GM23248 (cell line): ENCODE measurements at places on chromosomes 13 and 19. TPM values are rescaled to one million over a fixed set of nuclear protein-coding genes. Genes with fewer than 3 reads are reported as not detected.

- H3K27ac ChIP-seq, result no peak overlapping the region
- H3K4me3 ChIP-seq, result no peak overlapping the region
These were observed 62.3 kb downstream of the EFNB2 start for GRCh38 chr13:106473154-106473553.

DNA sequence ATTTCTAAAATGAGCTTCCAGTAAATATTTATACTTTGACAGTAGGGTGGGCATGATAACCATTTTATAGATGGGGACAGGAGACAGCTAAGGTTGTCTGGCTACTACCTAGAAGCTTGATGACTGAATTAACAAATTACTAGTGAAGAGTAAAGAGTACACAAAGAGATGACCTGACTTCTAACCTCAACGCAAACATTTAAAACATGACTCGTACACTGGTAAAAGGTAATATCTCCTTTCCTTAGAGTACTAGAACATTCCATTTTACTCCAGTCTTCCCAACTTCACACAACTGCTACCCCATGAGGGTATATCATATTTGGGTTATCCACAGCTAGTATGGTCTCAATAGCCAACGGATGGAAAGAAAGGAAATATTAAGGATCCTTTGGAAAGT lies 258.9 kb downstream of the FOXO1 start:
- no peak overlapping the region for H3K27ac ChIP-seq
- H3K27me3 ChIP-seq, result no peaks in the 10 kb centered on the region
- DNase-seq, result no peak
- H3K4me3 ChIP-seq, result no peak overlapping the region
- no peaks in the 10 kb centered on the region for H3K36me3 ChIP-seq
- H3K4me1 ChIP-seq, result peaks cover 35% of the 10 kb centered on the region

DNA sequence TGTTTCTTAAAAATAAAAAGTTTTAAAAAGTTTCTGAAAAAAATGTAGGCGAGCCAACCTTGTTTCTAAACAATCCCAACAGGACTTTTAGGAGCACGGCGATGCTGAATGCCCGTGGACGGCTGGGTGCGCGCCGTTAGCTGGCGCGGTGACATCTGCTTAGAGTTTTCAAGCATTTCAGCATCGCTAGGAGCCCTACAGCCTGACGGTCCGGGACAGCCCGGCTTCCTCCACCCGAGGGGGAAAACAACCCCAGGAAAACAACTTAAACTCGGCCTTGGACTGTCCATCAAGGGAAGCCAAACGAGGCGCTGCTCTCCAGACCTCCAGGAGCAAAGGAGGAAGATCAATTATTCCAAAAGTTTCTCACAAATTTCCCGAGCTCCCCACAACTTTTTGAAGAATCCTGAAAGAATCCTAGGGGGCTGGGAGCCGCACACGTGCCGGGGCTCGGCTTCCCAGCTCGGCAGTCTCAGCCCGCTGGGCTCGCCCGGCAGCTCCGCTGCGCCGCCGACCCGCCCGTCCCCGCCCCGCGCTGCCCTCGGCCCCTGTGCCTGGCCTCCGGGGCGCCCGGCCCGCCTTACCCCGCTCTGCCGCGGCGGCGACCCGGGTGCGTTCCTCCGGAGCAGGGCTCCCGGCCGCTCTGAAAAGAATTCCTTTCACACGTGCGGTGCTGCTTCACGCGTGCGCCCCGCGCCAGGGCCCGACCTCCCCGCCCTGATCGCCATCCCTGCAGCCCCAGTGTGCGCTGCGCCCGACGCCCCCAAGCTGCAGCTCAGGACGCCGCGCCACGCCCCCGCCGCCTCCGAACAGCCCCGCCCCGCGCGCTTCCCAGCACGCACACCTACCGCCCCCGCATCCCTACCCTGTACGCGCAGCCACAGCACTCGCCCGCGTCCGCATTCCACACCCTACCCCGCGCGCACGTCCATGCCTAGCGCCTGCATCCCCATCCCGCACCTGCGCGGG lies at the start of gene GJA3:
GJA3 (minus strand) TSS at position 747 of the 969 bp plus-strand sequence. CDS start 17,764 bp downstream, outside the sequence.
- 0 out of 2 replicates have a peak, but pooled peaks cover 3% of the 10 kb centered on the region for H3K27me3 ChIP-seq
- H3K36me3 ChIP-seq, result no peaks in the 10 kb centered on the region
- H3K4me3 ChIP-seq, result peak within 1 kb of the TSS; percentile 79
- DNase-seq, result peak; percentile 79
- peaks cover 5% of the 10 kb centered on the region for H3K4me1 ChIP-seq

GRCh38 chr13:30789166-30789862 lies 54.0 kb downstream of the ALOX5AP start:
- no peak overlapping the region for H3K4me3 ChIP-seq
- no peak overlapping the region for H3K27ac ChIP-seq
- no peaks in the 10 kb centered on the region for H3K36me3 ChIP-seq
- peak; percentile 8 for DNase-seq

Gene SSBP4
- total RNA-seq, result 156 and 169 TPM in 2 replicates

DNA sequence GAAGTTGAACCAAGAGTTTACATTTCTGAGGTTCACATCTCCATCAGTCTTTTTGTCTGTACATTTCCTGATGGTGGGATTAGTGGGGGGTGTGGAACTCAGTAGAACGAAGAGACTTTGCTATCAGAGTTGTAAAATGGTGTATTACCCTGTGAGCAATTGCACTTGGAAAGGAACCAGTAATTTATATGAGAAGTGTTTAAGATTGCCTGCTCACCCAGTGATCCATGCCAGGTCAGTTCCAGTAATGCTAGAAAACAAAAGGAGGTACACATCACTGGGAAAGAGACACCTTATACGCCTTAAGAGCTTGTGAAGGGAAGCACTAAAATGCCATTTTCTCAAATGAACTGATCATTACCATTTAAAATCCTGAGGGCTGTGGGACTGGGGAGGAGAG lies 7.5 kb upstream of the DACH1 start:
- no peaks in the 10 kb centered on the region for H3K4me1 ChIP-seq
- no peak overlapping the region for H3K4me3 ChIP-seq
- no peaks in the 10 kb centered on the region for H3K27me3 ChIP-seq

GRCh38 chr13:29918845-29919244 lies 68.4 kb upstream of the UBL3 start:
- H3K4me1 ChIP-seq, result peaks cover 37% of the 10 kb centered on the region
- H3K4me3 ChIP-seq, result no peak overlapping the region
- H3K36me3 ChIP-seq, result no peaks in the 10 kb centered on the region
- peak; percentile 94 for DNase-seq

DNA sequence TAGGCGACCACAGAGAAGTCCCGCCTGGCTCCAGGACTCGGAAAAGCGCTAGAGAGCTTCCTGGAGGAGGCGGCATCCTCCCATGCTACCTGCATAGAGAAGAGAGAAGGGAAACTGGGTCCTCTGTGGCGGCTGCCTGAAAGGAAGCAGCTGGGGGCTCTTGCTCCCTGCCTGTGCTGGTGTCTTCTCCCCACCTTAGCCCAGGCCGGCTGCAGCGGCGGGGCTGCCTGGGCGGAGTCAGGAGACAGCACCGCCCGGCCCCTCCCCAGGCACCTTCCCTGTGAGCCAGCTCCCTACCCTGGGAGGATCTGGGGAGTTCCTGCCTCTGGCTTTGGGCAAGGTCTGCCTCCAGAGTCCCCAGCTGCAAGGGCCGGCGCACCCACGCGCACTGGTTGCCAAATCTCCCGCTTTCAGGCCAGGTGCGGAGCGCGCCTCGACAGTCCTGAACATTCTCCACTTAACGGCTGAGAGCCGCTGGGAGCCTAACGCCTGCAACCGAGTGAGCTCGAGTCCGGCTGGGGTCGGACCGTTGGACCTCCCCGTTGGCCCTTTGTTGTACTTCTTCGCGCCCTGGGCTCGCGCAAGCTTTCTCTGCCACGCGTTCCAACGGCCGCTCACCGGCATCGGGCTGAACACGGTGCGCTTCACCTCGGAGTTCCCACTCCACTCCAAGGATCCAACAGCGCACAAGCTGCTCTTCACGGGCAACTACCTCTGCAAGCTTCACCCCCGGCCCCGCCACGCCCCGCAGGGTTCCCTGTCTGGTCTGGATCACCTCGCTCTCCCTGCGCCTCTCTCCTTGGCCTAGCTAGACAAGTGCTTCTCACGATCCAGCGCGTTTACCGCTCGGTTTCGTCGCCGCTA lies 21.8 kb upstream of the ZNF30 start:
- no peak for DNase-seq
- H3K27me3 ChIP-seq, result no peaks in the 10 kb centered on the region; the same call in 1 of the 2 replicates
- no peak overlapping the region for H3K27ac ChIP-seq
- H3K36me3 ChIP-seq, result no peaks in the 10 kb centered on the region

Gene PEX11G
- 4.0 and 5.2 TPM in 2 replicates for total RNA-seq

DNA sequence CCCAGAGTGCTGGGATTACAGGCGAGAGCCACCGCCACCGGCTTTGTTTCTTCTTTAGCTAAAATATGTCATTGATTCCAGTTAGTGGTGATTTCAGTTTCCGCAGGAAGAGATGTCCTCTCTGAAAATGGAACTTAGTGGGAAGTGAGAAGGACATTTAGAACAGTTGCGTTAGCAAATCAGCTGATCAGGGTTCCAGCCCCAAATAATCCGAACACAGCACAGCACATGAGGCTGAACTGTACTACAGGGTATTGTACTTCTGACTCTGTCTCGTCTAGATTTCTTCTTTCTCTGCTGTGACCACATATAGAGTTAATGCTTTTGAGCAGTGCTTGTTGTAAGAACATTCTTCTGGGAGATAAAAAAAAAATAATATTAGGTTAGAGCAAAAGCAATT lies 314.4 kb downstream of the MYO16 start:
- H3K4me1 ChIP-seq, result peaks cover 31% of the 10 kb centered on the region
- DNase-seq, result no peak
- no peak overlapping the region for H3K27ac ChIP-seq
- no peaks in the 10 kb centered on the region for H3K36me3 ChIP-seq

GRCh38 chr13:95327190-95327589 lies 25.9 kb upstream of the ABCC4 start:
- no peaks in the 10 kb centered on the region for H3K36me3 ChIP-seq
- no peak overlapping the region for H3K27ac ChIP-seq
- no peak overlapping the region for H3K4me3 ChIP-seq
- H3K27me3 ChIP-seq, result no peaks in the 10 kb centered on the region; the same call in 1 of the 2 replicates
- DNase-seq, result no peak
- no peaks in the 10 kb centered on the region for H3K4me1 ChIP-seq

- no peak for DNase-seq
- peaks cover 8% of the 10 kb centered on the region; the same call in 1 of the 2 replicates for H3K27me3 ChIP-seq
- no peak overlapping the region for H3K4me3 ChIP-seq
- H3K36me3 ChIP-seq, result no peaks in the 10 kb centered on the region
- H3K4me1 ChIP-seq, result no peaks in the 10 kb centered on the region
- H3K27ac ChIP-seq, result no peak overlapping the region
These were observed 1.3 kb downstream of the CEACAM21 start for GRCh38 chr19:41577144-41577830.

- no peak for DNase-seq
- H3K36me3 ChIP-seq, result peaks cover 4% of the 10 kb centered on the region; the same call in 1 of the 2 replicates
- peaks cover 20% of the 10 kb centered on the region for H3K4me1 ChIP-seq
- H3K27ac ChIP-seq, result no peak overlapping the region
These were observed 16.3 kb downstream of the MYO9B start for GRCh38 chr19:17091758-17092333.

DNA sequence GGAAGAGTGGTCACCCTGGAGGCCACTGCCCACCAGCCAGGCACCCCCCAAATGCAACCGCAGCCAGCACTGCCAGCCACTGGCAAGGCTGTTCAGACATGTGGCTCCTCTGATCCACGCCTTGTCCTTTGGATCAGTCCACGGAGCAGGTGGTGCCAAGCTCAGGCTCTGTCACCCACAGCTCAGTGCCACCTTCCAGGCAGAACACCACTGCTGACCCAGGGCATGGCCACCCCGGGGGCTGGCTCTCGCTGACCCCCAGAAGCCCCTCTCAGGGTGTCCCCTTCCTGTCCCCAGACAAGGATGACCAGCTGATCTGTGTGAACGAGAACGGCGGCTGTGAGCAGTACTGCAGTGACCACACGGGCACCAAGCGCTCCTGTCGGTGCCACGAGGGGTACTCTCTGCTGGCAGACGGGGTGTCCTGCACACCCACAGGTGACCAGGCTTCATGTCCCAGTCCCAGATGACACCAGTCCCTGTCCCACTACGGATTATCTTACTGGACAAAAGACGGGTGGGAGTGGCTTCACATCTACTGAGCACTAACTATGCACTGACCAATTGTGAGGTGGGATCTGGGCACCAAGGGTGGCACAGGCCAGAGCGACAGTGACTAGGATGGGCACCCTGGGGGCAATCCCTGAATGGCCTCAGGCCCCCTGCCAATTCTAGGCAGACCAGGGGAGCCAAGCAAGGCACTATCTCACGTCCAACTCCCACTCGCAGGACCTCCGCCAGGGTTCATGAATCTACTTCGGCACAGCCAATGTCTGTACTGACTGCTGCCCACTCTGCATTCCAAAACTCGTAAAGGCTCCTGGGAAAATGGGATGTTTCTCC lies 7.0 kb upstream of the F10 start:
- peaks cover 6% of the 10 kb centered on the region; the same call in 1 of the 2 replicates for H3K27me3 ChIP-seq
- H3K27ac ChIP-seq, result no peak overlapping the region
- H3K36me3 ChIP-seq, result no peaks in the 10 kb centered on the region
- H3K4me3 ChIP-seq, result no peak overlapping the region
- no peaks in the 10 kb centered on the region for H3K4me1 ChIP-seq

DNA sequence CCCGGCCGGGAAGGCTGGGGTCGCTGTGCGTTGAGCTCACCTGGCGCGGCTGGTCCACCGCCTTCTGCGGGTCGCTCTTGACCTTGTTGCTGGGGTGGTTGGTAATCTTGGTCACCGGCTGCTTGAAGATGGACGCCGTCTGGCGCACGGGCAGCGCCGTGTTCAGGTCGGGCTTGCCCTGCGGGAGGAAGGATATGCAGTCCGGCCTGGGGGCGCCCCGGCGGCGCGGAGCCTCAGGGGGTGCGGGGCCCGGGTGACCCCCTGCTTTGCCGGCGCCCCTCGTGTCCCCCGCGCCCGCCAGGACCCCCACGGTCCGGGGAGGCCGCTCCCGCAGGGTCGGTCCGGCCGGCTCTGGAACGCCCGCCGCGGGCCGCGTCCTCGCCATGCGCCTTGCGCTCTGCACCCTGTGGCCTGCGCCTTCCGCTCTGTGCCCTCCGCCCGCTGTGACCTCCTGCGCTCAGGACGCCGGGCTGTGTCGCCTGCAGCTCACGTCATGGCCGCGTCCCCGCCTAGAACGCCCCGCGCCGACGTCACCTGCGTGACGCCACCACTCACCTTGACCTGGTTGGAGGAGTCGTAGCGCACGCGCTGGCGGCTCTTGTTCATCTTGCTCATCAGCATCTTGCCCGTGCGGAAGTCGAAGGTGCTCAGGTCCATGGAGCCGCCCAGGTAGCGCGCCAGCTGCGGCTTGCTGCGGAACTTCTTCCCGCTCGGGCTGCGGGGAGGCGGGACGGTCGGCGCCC lies 8.0 kb downstream of the MBD3 start:
- peaks cover 5% of the 10 kb centered on the region for H3K36me3 ChIP-seq
- DNase-seq, result no peak
- H3K27ac ChIP-seq, result no peak overlapping the region
- H3K27me3 ChIP-seq, result no peaks in the 10 kb centered on the region
- H3K4me3 ChIP-seq, result no peak overlapping the region
